Activated T-helper 1 cell treated with anti-CD3 and anti-CD28 coated beads, Interleukin-12 subunit alpha, Interleukin-12 subunit beta, Interleukin-2, Interleukin-4 antibody, amounts not matched to agents 30 ng/mL and 10 ng/mL and 1 ng/mL, durations not matched to agents 14 hours and 24 hours and 36 hours (primary cell): ENCODE measurements at places on chromosomes 16 and 17.
A peak's percentile ranks its signal among the peaks of the same experiment; 100 is the strongest.

DNA sequence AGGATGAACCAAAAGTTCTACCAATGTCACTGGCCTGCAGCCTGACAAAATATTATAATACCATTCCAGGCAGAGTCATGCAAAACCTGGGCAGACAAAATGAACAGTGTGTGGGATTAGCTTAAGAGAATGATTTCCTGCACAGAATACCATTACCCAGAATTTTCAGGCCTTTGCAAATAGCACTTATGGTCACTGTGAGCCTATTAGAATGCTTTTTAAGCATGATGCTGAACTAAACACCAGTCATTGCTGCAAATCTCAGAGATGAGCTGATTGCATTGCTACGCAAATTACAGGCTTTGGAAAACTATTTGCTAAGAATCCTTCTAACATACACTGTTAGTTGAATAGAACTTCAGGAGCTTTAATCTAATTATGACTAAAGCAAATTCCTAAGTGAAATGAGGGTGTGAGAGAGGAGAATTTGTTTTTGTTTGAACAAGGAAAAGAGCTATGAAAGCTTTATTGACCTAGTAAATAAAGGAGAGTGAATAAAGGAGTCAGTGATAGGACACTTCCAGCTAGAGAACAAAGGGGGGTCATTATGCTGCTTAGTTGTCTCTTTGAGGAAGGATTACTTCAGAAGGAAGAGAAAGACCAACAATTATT lies 398.8 kb downstream of the HS3ST3B1 start:
- H3K4me3 ChIP-seq = no peak overlapping the region
- H3K27ac ChIP-seq = no peak overlapping the region
- no peak for DNase-seq
- H3K27me3 ChIP-seq = no peaks in the 10 kb centered on the region
- no peaks in the 10 kb centered on the region for H3K4me1 ChIP-seq

DNA sequence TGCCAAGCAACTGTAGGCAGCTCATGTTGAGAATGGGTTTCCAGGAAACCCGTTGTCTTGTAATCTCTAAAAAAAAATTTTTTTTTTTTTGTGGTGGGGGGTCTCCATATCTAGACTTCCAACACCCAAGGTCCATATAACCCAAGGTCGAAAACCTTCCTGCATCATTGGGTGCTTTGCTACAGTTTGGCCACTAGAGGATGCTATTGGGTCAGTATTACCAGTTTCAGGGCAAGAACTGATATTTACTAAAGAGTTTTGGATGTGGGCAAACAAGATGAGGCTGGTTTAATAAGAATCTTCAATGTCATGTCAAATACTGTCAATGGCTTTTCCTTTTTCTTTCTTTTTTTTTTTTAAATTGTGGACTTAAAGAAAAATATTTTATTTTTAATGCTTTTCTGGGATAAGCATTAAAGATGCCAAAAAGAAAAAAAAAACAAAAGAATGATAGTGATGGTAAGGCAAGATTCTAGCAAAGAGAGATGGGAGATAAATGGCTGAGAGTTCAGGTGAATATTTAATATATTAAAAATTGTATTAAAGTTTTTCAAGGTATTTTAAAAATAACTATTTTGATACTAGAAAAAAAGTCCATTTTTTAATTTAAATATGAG lies 62.2 kb downstream of the DHRS7C start:
- H3K27me3 ChIP-seq = peaks cover 1% of the 10 kb centered on the region
- H3K4me3 ChIP-seq = no peak overlapping the region
- no peaks in the 10 kb centered on the region for H3K36me3 ChIP-seq
- no peak overlapping the region for H3K27ac ChIP-seq
- DNase-seq = no peak

DNA sequence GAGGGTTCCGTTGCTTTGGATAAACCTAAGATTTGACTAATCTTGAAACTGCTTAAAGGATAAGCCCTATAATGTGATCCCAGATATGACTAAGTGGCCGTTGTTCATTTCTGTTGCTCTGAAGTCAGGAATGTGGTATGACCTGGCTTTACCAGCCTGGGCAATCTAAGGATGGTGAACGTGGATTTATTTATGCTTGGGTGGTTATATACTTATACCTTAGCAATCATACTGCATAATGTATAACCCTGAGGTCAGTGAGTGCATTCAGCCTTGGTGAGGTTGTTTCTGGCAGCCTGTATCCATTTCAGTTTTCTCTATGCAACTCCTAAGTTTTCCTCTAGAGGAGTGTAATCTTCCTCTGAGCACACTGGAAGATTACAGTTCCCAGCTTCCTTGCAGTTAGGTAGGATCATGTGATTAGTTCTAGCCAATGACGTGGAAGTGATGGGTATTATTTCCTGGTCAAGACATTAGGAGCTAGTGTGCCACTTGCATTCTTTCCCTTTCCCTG lies 41.9 kb downstream of the FTO start:
- peaks cover 27% of the 10 kb centered on the region for H3K4me1 ChIP-seq
- no peak overlapping the region for H3K4me3 ChIP-seq
- no peak overlapping the region for H3K27ac ChIP-seq
- H3K36me3 ChIP-seq = no peaks in the 10 kb centered on the region
- no peaks in the 10 kb centered on the region for H3K27me3 ChIP-seq
- DNase-seq = no peak

DNA sequence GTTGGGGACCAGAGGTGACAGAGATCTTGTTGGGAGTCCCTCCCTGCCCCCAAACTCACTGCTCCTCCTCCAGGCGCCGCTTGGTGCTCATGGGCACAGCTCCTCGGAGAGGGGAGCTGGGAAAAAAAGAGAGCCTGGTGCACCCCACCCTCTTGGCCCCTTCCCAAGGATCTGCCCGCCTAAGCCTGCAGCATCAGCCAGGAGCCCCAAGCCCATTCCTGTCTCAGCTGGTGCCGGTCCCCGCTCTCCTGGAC lies 400 bp downstream of the HCFC1R1 start:
- H3K4me1 ChIP-seq = peaks cover 35% of the 10 kb centered on the region
- no peak for DNase-seq
- peak overlapping the region; percentile 84 for H3K4me3 ChIP-seq
- H3K27ac ChIP-seq = peak overlapping the region; percentile 91
- H3K36me3 ChIP-seq = peaks cover 15% of the 10 kb centered on the region

DNA sequence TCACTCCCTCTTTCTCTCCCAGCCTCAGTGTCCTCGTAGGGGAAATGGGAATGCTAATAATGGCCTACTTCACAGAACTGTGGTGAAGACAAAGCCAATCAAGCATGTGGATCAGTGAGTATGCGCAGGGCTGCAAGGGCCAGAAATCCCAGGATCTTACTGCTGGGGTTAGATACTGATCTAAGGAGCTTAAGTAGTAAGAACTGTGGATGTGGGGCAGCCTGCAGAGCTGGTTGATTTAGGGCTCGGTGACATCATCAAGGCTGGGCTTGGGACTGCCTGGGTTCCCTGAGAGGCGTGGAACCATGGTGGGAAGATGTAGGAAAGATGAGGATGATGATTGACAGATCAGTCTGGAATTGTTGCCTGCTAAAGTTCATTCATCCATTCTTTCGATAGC lies 25.6 kb downstream of the GOSR2 start:
- peaks cover 5% of the 10 kb centered on the region for H3K4me1 ChIP-seq
- no peak for DNase-seq
- H3K4me3 ChIP-seq = no peak overlapping the region
- no peak overlapping the region for H3K27ac ChIP-seq
- H3K36me3 ChIP-seq = no peaks in the 10 kb centered on the region
- no peaks in the 10 kb centered on the region for H3K27me3 ChIP-seq

DNA sequence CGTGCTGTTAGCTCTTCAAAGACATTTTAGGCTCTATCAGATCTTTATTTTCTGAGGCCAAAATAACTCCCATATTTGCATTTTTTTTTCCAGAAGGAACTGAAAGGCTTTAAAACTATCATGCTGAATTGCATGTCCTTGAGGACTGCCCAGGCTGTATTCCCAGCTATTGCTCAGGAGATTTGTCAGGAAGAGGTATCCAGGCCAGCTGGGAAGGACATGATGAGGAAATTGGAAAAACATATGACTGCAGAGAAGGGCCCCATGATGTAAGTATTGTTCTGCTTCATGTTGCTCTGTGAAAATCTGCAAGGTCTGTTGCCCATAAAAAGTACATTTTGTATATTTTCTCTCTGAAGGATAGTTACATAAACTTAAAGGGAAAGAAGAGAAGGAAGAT lies 5.7 kb downstream of the CDC6 start:
- no peak for DNase-seq
- no peak overlapping the region for H3K27ac ChIP-seq
- H3K27me3 ChIP-seq = no peaks in the 10 kb centered on the region
- peaks cover 51% of the 10 kb centered on the region for H3K36me3 ChIP-seq
- H3K4me3 ChIP-seq = no peak overlapping the region

DNA sequence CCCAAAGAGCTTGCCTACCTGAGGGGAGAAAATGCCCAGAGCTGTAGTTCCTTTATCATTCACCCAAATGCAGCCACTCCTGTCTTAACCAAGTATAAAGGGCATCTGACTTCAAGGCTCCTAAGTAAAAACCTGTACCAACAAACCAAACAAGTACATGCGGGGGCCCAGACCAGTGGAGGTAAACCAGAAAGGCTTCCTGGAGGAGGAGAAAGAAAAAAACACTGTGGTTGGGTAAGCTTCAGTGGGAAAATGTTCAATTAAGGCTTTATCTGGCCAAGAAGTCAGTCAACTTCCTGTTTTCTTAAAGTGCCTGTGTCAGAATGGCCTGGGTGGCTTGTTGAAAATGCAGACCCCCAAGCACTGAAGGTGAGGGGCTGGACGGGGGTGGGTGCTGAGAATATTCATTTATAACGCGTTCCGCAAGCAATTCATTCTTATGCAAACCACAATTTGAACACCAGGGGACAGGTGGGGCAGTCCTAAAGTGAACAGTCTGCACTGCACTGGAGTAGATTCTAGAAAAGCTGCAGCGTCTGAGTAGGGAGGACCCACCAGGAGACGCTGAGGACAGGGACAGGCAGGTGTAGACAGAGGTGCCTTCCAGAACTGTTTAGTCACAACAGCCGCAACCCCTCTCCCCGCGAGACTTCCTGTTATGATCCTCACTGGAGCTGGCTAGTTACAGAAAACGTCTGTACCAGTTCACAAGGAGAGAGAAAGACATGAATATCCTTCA lies 467.1 kb downstream of the SOX9 start:
- H3K27me3 ChIP-seq = peaks cover 28% of the 10 kb centered on the region
- peak overlapping the region; percentile 8 for H3K4me3 ChIP-seq
- DNase-seq = peak; percentile 14

- H3K27ac ChIP-seq = no peak overlapping the region
- no peak overlapping the region for H3K4me3 ChIP-seq
- H3K36me3 ChIP-seq = peaks cover 23% of the 10 kb centered on the region
Observed at GRCh38 chr16:27390151-27390550, 11.8 kb upstream of the IL21R start.

DNA sequence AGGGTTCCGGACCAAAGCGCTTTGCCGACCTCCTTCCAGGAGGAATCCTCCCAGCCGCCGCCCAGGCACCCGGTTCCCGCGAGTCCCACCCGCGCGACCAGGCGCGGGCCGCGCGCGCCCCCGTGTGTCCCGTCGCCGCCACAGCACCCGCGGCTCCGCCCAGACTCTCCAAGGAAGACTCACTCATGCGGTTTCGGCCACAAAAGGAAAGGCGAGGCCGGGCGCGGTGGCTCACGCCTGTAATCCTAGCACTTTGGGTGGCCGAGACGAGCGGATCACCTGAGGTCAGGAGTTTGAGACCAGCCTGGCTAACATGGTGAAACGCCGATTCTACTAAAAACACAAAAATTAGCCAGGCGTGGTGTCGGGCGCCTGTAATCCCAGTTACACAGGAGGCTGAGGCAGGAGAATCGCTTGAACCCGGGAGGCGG lies 3.5 kb upstream of the PKMYT1 start:
- H3K27ac ChIP-seq = no peak overlapping the region
- peak; percentile 61 for DNase-seq

GRCh38 chr16:72474501-72475123 lies 302.7 kb upstream of the PMFBP1 start:
- H3K4me1 ChIP-seq = peaks cover 20% of the 10 kb centered on the region
- H3K36me3 ChIP-seq = peaks cover 2% of the 10 kb centered on the region
- no peak for DNase-seq
- no peak overlapping the region for H3K4me3 ChIP-seq
- H3K27ac ChIP-seq = peak overlapping the region; percentile 46

DNA sequence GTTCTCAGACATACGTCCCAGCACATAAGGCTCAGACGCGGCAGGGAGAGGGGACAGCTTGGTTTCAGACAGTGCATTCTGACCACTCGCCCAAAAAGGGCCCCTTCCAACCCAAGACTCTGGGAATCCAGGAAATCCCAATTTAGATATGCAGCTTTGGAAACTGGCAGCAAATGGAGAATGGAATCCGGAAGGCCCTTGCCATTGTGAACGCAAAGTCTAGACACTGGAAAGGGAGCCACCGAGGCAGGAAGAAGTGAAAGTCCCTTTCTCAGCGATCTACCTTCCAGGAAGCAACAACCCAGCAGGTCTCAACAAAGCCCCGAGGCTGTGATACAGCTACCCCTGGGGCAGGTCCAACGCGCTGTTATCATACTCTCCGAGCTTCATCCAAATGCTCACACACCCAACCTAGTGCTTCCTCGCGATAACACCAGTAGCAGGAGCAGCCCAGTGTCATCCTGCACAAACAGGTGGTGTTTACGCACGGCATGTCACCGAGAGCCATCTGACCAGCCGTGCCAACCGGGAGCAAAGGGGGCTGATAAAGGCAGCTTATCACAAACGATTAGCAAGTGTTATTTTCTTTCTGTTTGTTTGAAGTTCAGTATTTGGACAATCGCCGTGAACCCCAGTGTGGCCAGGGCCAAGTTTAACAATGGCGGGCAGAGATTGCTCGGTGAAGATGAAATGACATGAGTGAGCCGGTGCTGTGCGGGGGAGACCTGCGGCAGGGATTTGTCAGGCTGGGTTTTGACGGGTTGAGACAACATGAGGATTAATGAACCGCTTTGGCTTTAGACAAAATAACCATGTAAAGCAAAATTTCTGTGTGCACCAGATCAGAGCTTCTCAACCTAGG lies 240.6 kb downstream of the FOXL1 start:
- no peak overlapping the region for H3K4me3 ChIP-seq
- DNase-seq = no peak
- H3K4me1 ChIP-seq = no peaks in the 10 kb centered on the region
- H3K36me3 ChIP-seq = no peaks in the 10 kb centered on the region
- H3K27me3 ChIP-seq = peaks cover 4% of the 10 kb centered on the region
- no peak overlapping the region for H3K27ac ChIP-seq

DNA sequence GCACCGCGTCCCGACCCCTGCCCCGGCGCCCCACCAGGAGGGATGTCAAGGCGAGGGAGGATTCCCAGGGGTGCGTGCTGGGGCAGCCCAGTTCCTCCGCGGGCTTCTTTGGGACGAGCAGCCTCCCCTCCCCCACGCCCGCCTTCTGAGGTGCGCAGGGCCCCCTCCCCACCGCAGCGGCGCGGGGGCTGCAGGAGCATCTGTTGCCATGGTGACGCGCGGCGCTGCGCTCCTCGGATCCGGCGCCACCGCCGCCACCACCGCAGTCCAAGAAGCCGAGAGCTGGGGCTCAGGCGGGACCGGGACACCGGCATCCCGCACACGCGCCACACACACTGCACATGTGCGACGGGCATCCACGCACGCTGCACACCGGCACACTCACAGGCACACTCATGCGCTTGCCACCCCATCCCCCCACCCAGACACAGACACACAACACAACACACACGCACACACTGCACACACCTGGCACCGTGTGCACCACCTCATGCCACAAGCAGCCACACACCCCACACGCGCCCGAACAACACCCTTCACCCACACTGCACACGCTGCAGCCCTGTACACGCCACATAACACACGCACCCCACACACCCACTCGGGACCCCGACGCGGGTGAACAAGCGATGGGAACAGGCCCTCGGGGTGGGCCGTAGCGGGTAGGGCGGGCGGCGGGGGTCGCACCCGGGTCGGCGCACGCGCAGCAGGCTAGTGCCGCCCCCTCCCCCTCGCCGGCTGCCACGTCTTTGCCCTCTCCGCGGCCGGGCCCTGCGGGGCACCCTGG lies 17.0 kb downstream of the ENPP7 start:
- peaks cover 41% of the 10 kb centered on the region for H3K27me3 ChIP-seq
- peaks cover 11% of the 10 kb centered on the region for H3K4me1 ChIP-seq
- peak overlapping the region; percentile 52 for H3K27ac ChIP-seq
